Activated naive CD4-positive, alpha-beta T cell treated with anti-CD3 and anti-CD28 coated beads for 36 hours (primary cell): ENCODE measurements at places on chromosomes 4 and X. TPM values are rescaled to one million over a fixed set of nuclear protein-coding genes. Genes with fewer than 3 reads are reported as not detected.

Gene PSAPL1
- not detected for total RNA-seq

Gene PCDH18
- total RNA-seq: 0.05 TPM

Gene CYBB
- 0.07 TPM for total RNA-seq

- no peak for DNase-seq
Observed at GRCh38 chr4:101682946-101683345, 107.6 kb upstream of the BANK1 start.

GRCh38 chr4:45442466-45442865 is 681.4 kb downstream of the GABRG1 start:
- no peak for DNase-seq

DNA sequence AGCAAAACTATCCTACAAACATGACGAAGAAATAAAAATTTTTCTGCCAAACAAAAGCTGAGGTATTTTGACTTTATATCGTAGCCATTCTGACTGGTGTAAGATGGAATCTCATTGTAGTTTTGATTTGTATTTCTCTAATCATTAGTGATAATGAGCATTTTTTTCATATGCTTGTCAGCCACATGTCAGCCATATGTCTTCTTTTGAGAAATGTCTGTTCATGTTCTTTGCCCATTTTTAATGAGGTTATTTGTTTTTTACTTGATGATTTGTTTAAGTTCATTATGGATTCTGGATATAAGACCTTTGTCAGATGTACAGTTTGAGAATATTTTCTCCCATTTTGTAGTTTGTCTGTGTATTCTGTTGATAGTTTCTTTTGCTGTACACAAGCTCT is 24.5 kb downstream of the F8A2 start:
- no peak for DNase-seq

GRCh38 chrX:131792789-131793462 is 230.2 kb upstream of the STK26 start:
- no peak for DNase-seq
